DMS79 treated with DMSO at 0.1 percent for 48 hours (cell line): ENCODE measurements at places on chromosomes 7 and 10.

GRCh38 chr10:104641937-104642657 is 1.0 kb downstream of the SORCS3 start:
- DNase-seq, result no peak

DNA sequence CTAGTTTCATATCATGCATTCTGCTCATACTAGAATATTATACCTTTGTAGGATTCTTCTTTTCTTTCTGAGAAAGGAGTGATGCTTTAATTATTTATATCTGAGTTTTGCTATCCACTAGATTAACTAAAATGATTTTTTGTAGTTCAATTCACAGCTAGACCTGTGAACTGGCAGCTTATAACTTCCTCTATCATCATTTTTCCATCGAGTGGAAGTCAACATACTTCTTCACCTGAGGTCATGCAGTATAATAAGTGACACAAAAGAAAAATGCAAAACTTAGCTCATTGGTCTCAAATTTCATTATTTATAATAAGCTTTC is 8.0 kb downstream of the LRRN3 start:
- DNase-seq, result no peak

DNA sequence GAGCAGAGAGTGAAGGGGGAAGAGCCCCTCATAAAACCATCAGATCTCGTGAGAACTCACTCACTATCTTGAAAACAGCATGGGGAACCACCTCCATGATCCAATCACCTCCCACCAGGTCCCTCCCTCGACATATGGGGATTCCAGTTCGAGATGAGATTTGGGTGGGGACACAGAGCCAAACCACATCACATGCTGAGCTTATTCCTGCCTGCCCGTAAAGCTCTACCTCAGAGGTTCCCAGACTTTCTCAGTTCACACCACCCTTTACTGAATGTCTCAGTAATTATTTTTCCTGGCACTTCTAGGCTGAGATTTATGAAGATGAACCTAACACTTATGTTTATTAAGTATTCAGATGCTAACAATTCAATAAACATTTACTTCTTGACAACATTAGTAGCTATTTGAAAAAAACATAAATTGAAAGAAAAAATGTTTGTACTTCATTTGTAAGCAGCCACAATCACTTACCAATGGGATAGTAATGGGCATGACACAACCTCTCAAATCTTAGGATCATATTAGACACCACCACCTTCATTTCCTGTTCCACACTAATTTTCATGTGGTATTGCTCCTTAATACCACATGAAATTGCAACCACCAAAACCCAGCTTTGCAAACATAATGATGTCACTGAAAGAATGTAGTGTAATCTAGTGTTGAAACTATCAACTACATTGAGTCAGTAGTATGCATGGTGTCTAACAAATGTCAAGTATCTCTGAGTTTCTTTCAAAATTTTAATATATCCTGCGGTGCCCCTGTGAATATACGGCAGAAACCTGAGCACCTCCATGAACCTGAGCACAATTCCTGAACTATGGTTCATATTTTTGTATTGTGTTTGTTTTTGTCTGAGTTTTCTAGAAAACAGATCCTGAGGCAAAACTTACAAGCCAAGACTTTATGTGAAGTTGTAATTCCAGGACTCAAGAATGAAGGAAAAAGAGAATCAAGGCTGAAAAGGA is 4.5 kb upstream of the DGKI start:
- DNase-seq, result no peak

DNA sequence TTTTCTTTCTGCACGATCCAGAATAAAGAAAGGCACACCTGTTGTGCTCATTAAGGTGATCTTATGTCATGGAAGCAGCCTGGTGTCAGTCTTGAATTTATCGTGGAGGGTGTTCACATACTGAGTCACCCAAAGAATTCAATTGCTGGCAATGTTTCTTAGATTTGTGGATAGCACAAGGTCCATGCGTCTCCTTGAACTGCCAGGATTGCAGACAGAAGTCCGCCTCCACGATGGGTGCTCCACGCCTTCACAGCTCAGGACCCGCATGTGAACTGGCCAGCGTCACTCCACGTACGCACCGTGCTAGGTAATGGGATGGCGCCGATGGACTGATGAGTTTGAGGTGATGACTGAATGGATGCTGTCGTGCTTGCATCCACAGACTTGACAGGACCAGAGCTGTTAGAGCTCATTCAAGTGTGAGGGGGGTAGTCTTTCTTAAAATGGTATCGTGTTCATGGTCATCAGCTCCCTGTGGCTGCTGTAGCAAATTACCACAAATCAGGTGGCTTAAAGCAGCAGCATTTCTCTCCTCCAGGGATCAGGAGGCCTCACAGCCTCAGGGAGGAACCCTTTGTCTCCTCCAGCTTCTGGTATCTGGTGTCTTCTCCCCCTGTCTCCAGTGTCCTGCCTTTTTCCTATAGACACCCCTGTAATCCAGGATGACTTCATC is 65.4 kb upstream of the DNAJB6 start:
- no peak for DNase-seq

- DNase-seq, result no peak
These were observed 247.6 kb upstream of the HGF start for GRCh38 chr7:82017334-82017943.

GRCh38 chr7:146116521-146117222 is at the start of gene CNTNAP2:
Gene CNTNAP2, plus strand, starts transcription at chr7:146116801. Its CDS starts 76 bp downstream, at chr7:146116877.
- no peak for DNase-seq

DNA sequence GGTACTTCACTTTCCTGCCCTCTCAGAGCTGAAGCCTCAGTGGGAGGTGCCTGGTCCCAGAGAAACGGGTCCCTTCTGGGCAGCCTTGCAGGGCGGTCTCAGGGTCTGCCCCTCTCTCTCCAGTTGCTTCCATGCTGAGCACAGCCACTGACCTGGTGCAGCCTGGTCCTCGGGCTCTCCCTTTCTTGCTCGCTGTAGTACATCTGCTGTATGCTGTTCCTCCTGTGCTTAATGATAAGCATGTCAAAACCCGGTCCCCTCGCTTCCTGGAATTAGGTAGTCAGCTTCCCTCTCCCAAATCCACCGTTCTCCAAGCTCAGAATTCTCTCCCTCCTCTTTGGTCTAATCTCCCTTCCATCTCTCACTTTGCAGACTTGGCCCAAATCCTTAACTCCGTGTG is 11.0 kb upstream of the HPS1 start:
- DNase-seq, result no peak

- no peak for DNase-seq
These were observed 12.1 kb downstream of the HKDC1 start for GRCh38 chr10:69232252-69232651.

DNA sequence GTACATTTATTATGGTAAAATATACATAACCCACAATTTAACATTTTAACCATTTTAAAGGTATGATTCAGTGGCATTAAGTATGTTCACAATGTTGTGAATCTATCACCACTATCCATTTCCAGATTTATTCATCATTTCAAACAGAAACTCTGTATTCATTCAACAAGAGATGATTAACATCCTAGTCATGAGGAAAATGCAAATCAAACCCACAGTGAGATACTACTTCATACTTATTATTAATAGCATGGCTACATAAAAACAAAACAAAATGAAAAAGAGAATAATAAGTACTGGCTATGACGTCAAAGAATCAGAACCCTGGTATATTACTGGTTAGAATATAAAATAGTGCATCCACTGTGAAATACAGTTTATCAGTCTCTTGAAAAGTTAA is 386.6 kb upstream of the POM121L12 start:
- no peak for DNase-seq

GRCh38 chr7:133688483-133689239 is 435.8 kb downstream of the EXOC4 start:
- DNase-seq, result peak; percentile 53

GRCh38 chr10:43197834-43198681 is 59.8 kb downstream of the CSGALNACT2 start:
- DNase-seq, result no peak

DNA sequence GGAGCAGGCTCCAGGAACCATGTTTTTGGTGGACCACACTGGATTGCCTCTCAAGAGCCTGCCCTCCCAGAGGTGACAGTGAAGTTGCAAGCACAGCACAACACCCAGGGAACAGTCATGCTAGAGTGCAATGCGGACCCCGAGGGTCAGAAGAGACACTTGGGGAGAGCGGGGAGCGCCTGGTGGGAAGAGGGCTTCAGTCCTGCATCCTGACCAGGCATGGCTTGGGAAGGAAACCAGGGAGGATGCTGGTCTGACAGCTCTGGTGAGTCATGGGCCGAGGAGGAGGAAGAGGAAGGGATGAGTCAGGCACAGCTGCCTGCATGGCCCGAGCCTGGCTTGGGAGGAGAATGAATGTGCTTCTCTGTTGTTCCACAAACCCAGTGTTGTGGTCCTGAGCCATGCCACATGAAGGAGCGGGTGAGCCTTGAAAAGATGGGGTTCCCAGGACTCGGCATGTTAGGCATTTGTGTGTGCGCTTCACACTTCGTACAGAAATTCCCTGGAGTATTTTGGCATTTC is 29.5 kb upstream of the ANKRD2 start:
- no peak for DNase-seq

- DNase-seq, result no peak
These were observed 158.0 kb downstream of the TRIL start for GRCh38 chr7:28800150-28800549.

DNA sequence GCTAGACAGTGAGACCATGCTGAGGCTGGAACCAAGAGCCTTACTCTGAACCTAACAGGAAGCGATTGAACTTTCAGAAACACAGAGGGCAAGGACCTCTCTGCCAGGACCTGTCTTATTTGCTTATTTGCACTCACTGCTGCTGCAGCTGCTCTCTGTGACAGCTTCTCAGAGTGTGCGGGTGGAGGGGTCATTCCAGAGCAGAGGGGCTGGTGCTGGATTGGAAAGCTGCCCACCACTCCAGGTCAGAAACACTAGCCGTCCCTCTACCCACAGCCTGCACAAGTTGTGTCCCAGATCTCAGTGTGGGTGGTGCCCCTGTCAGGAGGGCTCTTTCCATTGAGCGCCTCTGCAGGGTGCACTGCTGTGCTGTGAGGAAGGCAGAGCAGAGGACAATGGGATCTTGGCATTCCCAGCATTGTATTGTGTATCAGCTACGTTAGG is 126.2 kb downstream of the CCNY start:
- no peak for DNase-seq

DNA sequence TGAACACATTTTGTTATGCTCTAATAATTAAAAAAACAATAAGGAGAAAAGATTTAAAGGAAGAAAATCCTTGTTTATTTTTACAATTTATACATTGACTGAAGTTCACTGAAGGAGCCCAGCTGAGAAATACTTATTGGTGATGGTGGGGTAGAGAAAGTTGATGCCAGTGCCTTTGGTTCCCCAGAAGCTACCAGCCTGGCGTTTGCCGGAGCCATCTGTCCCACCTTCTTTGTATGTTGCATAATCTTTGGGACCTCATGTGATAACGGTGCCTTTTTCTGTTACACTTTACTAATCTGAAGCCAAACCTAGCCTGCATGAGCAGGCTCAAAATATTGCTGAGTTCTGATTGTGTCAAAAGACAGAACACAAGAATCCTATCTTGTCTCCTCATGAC is 22.7 kb downstream of the ZNF365 start:
- no peak for DNase-seq

DNA sequence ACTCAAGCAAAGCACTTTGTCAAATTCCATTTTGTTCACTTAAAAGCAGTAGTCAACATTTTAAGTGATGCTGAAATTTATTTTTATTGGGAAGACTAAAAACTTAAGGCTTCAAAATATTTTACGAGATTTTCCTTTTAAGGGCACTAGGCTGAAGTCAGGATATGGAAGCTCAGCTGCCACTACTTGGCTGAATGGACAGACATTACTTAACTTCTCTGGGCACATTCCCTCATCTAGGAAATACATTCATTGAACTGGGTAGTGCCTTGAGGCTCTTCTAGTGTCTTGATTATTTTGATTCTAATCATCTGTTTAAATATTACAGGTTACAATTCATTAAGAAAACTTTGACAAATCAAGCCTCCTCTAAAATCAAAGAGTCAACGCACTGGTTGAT is 11.1 kb downstream of the MEOX2 start:
- DNase-seq, result no peak
